Activated naive CD4-positive, alpha-beta T cell (primary cell): ENCODE measurements at places on chromosomes 2 and 18.

DNA sequence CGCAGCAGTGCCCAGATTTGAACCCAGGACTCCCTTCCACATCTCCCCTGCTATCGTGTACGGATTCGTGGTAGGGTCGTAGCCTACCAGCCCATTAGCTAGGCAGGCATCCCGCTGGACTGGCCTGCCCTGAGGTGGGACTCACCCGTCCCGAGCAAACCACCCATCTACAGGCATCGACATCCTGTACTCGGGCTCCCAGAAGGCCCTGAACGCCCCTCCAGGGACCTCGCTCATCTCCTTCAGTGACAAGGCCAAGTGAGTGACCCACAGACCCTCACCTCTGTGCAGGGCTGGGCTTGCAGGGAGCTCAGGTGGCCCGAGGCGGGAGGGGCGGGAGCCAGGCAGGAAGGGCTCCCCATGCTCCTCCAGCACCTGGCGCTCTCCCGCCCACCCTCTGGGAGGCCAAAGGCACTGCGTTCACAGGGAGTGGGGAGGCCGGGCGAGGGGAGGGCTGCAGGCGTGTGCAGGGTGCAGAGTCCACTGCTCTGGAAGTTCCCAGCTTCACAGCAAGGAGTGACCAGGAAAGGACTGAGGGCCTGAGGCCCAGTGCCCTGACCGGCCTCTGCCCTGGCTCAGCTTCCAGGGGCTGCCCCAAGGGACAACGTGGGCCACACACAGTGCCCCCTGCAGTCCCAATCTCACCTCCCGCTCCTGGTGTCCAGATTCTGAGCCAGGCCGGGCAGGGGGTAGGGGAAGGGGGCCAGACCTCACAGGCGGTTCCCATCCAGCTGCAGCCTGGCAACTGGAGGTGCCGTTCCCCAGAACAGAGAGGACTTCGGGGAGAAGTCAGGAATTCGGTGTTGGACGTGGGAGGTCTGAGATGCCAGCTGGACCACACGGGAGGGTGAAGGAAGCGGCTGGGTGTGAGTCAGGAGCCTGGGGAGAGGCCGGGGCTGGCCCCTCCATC lies 5.4 kb downstream of the AGXT start:
- no peak for DNase-seq

- no peak for DNase-seq
Observed at GRCh38 chr2:153311432-153311831, 167.1 kb downstream of the RPRM start.

GRCh38 chr18:21703241-21703820 lies 1.2 kb downstream of the ABHD3 start:
- no peak for DNase-seq

- DNase-seq = no peak
Observed at GRCh38 chr2:37268111-37268510, 36.7 kb downstream of the NDUFAF7 start.

- DNase-seq = no peak
Observed at GRCh38 chr2:143482771-143483170, 353.6 kb downstream of the ARHGAP15 start.

DNA sequence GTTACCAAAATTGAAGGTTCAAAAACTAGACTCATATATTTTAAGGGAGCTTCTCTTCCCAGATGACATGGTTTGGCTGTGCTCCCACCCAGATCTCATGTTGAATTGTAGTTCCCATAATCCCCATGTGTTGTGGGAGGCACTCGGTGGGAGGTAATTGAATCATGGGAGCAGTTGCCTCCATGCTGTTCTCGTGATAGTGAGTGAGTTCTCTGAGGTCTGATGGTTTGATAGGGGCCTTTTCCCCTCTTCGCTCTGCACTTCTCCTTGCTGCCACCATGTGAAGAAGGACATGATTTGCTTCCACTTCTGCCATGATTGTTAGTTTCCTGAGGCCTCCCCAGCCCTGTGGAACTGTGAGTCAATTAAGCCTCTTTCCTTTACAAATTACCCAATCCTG lies 140.1 kb downstream of the MAIP1 start:
- no peak for DNase-seq
